ENCODE measurements at places on chromosomes 1 and 21.

- DNase-seq: no peak
Measured at GRCh38 chr1:33000427-33001026, 35.9 kb upstream of the RNF19B start.

GRCh38 chr1:44907893-44908292 lies 64.8 kb upstream of the PTCH2 start:
- no peak for DNase-seq

DNA sequence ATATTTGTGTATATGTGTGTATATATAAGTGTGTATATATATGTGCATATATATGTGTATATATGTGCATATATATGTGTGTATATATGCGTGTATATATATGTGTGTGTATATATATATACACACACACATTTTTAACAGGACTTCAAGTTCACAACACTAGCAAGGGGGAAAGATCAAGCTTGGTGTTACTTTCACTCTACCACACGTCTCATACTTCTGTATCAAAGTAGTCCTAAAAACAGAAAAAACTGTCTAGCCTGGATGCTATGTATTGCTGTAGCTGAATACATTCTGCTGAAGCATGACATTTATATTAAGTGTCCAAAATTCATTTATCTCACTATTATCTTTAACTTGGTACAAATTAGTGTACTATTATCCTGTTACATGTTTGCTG lies 17.9 kb upstream of the ATP6V1G3 start:
- DNase-seq: no peak

GRCh38 chr1:156463874-156464273 lies 36.7 kb downstream of the MEF2D start:
- no peak for DNase-seq

DNA sequence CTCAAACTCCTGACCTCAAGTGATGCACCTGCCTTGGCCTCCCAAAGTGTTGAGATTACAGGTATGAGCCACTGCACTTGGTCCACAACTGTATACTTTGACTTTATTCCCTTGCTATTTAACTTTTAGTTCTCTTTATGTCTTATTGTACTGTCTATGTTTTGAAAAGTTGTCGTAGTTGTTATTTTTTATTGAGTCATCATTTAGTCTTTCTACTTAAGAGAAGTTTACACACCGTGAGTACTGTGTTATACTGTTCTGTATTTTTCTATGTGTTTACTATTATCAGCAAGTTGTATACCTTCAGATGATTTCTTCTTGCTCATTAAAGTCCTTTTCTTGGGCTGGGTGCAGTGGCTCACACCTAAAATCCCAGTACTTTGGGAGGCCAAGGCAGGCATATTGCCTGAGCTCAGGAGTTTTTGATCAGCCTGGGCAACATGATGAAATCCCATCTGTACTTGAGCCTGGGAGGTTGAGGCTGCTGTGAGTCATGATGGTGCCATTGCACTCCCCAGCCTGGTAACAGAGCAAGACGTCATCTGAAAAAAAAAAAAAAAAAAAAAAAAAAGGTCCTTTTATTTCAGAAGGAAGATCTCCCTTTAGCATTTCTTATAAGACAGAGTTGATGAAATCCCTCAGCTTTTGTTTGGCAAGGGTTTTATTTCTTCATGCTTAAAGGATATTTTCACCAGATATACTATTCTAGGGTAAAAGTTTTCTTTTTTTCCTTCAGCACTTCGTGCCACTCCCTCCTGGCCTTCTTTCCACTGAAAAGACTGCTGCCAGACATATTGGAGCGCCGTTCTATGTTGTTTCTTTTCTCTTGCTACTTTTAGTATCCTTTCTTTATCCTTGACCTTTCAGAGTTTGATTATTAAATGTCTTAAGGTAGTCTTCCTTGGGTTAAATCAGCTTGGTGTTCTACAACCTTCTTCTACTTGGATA lies 47.6 kb downstream of the TNFSF18 start:
- no peak for DNase-seq

DNA sequence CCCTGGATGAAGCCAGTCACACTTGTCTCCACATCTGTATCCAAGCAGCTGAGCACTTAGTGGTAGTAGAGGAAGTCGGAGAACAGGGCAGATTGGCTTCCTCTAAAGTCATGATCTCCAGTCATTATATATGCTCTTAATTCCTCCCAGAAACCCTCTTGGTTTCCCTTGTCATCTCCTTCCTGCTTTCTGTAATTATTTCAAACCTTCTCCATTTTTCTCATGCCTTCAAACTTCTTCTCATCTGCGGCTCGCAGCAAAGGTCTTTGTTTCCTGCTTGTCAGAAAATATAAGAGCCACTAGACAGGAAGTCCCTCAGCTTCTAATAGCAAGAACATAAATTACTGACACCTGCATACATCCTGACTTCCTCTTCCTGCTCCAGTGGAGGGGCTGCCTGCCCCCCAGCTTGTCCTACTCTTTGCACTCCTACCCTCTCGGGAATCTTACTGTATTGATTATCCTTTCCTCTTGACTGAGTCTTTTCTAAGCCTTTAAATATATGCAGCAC lies 124.6 kb upstream of the NGF start:
- no peak for DNase-seq

DNA sequence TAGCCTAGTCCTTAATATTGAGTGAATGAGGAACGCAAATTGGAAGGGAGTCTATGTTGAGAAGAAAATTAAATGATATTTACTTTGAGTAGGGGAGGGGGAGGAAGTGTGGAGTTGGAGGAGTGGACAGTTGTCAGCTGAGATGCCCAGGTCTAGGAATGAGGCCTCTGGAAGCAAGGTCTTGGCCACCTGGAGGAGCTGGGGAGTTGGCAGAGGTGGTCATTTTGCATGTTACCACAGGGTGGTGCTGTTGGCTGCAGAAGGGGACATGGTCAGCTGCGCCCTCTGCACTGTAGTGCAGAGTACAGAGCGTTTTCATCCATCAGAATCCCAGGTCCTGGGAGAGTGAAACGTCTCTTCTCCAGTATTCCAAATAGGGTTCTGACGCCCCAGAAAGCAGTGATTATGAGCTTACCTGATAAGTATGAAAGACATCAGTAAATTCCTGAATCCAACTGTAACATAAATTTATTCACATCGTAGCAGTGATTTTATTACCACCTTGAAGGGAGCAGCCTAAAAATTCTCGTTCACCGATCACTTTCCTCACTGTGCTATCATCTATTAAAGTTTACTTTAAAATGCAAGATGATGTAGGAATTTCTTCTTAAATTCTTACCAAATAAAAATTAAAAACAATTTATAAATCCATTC lies 13.8 kb downstream of the PARK7 start:
- DNase-seq: peak; percentile 66

- DNase-seq: no peak
Measured at GRCh38 chr1:50163680-50164079, 55.0 kb downstream of the ELAVL4 start.

- DNase-seq: no peak
Measured at GRCh38 chr21:17796503-17796902, 22.7 kb downstream of the C21orf91 start.

- DNase-seq: peak; percentile 80
Measured at GRCh38 chr1:247906504-247907047, 11.2 kb downstream of the OR2W3 start.

GRCh38 chr1:75133750-75134646 lies at the start of gene LHX8:
Gene LHX8, plus strand, starts transcription at chr1:75134388. Its CDS starts 2,227 bp downstream, at chr1:75136615.
- no peak for DNase-seq

- DNase-seq: no peak
Measured at GRCh38 chr1:212918824-212919223, 31.5 kb upstream of the VASH2 start.

DNA sequence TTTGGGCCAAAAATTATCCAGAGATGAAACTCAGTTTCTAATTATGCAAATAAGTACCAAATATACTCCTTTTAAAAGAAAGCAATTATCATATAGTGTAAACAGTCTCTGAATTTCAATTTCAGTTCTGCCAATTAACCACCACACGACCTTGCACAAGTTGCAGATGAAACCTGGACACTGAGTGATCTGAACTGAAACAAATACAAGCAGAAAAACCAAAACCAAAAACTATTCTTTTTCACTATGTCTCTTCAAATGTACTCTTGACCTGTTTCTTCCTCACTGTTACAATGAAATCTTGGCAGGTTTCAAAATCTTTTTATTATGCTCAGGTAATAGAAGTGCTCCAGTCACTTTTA lies 79.2 kb downstream of the TYW3 start:
- DNase-seq: no peak

DNA sequence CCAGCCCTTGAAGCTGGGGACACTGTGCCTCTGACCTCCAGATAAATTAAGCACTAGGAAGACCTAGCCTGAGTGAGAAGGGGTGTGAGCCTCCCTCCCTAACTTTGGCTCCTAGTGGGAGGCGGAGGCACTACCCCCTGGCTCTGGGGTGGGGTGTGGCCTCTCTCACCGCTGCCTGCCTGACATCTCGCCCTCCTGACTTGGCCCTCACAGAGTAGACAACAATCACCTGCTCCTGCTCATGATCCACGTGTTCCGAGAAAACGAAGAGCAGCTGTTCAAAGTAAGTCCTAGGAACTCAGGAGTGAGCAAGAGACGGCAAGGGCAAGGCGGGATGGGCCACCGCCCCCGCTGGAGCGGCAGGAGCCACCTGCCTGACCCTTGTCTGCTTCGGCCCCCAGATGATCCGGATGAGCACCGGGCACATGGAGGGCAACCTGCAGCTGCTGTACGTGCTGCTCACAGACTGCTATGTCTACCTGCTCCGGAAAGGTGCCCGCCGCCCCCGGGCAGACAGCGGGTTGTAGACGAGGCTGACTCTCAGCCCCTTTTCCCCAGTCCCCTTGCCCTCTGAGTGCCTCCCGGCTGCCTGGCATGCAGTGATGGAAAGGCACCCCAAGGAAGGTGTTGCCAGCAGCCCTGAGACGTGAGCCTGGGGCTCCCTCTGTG lies 8.1 kb upstream of the SLC25A34 start:
- no peak for DNase-seq

DNA sequence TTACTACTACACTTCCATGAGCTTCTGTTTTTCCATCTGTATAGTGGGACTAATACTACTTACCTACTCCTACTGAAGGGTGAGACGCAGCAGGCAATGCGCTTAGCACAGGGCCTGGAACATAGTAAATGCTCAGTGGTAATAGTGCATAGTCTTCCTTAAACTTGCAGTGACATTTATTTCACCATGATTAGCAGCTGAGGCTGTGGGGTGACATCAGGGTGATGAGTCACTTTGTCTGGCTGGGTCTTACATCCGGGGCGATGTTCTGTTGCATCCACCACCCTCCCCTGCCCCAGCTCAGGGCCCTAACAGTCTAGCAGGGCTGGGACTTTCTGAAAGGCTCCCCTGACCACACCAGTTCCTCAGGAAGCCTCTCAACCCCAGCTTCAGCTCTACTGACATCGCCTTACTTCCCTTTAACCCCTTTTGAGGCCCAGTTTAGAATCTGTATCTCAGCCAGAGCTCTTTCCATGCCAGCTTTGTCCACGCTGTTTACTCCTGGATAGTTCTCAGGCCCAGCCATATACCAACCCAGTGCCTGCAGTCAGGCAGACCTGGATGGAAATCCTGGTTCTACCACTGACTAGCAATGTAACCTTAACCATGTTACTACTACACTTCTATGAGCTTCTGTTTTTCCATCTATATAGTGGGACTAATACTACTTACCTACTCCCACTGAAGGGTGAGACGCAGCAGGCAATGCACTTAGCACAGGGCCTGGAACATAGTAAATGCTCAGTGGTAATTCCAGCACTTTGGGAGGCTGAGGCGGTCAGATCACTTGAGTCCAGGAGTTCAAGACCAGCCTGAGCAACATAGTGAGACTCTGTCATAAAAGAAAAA lies 66.3 kb downstream of the CD58 start:
- DNase-seq: peak; percentile 94

- DNase-seq: no peak
Measured at GRCh38 chr21:31298618-31299269, 45.3 kb downstream of the TIAM1 start.

GRCh38 chr1:212238552-212238951 lies 46.7 kb upstream of the PPP2R5A start:
- DNase-seq: no peak

DNA sequence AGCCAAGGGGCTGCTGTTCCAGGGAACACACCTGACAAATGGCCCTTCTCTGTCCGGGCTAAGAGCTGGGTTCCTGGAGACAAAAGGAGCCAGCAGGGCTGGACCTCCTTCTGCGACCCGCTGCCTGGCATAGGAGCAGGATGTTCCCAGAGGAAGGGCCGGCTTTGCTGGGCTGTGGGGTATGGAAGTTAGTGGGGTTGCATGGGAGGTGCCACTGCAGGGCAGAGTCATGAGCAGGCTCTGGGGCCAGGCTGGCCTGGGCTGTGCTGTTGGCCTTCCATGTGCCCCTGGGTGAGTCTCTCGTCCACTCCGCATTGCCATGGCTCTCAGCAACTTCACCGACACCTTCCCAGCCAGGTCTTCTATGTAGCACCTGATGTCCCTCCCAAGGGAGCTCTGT lies 507.6 kb downstream of the PTPRU start:
- DNase-seq: no peak

- no peak for DNase-seq
Measured at GRCh38 chr21:41641821-41642701, 124.8 kb downstream of the RIPK4 start.

DNA sequence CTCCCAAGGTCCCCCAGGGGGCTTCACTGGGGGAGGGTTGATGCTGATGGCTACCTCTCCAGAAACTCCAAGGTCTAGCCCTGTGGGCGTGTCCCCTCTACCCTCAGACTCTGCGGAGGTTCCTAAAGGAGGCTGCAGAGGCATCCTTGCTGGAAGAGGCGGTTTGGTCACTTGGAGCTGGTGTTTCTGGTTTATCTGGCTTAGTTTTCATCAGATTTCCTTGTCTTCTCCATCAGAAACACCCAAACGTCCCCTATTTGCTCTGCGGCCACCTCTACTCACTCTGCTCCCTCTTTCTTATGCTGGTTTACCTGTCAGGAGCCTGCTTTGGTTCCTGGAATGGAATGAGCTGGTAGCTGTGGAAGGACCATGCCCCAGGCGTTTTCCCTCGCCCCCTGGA lies 2.5 kb downstream of the PKP1 start:
- DNase-seq: no peak

GRCh38 chr21:18518054-18518481 lies 114.5 kb upstream of the TMPRSS15 start:
- DNase-seq: no peak

DNA sequence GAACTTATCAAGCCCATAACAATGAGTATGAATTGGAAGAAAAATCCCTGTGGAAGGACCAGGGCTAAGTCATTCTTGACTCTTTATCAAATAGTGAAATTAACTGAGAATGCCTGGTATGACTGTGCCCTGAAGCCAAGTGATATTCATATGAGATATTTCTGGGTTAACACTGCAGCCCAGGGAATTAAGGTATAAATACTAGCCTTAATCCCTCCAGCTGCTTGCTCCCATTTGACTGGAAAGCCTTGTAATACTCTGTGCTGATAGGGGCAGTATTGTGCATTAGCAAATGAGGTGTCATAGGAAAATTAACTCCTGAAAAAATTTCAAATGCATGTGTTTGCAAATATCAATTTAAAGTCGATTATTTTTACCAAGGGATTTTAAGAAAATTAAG lies 568.8 kb downstream of the LMO4 start:
- no peak for DNase-seq

GRCh38 chr1:60423146-60423780 lies 349.7 kb upstream of the C1orf87 start:
- DNase-seq: no peak

- no peak for DNase-seq
Measured at GRCh38 chr1:101238031-101238628, 1.3 kb downstream of the S1PR1 start.

Data from hematopoietic multipotent progenitor cell treated with erythropoietin and hydrocortisone succinate and interleukin-3 and kit ligand, for 15 days (in vitro differentiated cells).